Cerebellum (tissue), 4 donors: ENCODE measurements at places on chromosomes 11 and 22.

DNA sequence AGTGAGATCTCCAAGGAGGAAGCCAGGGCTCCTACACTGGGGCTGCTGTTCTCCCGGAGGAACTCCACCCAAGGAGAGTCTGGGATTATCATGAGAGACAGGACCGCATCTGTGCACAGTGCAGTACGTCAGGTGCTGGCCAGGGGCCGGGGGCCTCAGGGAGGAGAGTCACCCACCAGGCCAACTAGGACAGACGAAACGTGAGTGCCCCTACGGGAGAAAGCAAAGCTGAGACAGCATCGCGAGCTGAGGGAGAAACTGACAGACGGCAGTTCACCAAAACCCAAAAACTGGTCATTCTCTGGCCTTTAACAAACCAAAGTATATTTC, 273.4 kb downstream of the BRD1 start:
- DNase-seq: no peak

DNA sequence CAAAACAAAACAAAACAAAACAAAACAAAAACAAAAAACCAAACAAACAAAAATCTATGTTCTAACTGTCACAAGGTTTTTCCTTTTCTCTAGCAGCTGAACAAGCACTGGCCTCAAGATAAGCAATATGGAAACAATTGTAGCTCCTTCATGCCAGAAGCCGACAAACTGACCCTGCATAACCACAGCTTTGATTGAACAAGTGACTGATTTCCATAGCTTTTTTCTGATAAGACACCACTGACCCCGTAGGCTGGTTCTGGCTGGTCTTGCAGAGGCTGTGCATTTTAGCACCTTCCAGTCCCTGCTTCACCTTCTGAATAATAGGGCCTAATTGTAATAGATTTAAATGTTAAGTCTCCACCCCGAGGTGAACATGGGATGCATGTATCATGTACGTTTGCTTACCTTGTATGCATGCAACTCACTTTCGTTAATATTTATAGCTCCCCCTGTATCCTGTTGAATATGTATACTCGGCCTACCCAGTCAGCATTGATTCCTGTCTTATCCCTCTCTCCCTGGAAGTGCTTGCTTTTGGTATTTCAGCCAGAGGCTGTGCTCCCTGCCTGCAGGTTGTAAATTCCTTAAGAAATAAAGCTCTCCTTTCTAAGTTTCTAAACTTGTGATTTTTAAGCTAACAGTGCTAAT, 49.6 kb downstream of the CNTF start:
- no peak for DNase-seq

DNA sequence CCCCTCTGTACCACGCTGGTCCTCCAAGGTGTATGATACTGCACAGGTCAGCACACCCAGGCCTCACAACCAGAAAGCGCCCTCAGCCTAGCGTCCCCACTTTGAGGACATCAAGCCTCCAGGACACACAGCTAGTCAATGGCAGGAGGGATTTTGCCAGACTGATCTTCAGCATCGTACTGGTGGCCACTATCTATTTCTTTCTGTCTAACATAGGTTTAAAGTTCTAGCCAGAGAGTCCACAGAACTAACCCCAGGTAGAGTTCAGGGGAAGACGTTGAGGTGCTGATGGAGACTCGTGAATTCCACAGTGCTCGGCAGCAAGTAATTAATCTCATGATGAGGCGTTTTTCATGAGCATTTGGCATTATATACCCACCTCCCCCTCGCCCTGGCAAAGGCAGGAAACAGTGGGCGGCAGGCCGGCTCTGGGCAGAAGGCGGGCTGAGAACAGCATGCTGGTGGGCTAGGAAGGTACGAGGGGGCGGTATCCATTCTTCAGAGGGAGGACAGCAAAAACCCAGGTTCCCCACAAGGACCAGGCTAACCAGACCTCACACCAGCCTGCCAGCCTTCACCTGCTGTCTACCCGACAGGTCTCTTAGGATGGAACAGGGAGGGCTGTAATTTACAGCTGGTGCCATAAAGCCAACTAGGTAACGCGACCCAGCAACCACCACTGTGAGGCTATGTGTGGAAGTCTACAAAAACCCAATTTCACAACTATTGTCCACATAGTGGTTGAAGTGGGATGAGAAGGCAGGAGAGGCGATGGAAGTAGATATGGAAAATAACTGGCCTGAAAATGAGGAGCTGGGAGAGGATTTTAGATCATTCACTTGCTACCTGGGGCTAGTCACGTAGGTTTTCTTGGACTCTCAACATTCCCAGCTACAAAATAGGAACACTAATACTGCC, 18.5 kb downstream of the MYH9 start:
- no peak for DNase-seq

DNA sequence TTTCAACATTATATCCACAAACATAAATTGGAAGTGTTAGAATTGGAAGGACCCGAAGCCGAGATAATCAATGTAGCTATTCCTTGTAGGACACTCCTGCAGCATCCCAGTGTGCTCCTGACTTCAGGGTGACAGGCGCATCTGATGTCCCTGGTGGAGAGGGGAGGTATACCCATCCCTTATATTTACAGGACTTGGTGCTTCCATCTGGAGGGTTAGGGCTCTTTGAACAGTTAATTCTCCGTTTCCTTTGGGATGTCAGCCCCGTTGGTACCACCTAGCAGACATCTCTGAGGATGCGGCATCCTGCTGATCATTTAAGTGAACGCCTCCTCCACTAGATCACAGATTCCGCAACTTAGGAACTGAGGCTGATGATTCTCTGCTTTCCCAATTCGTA, 451.3 kb downstream of the OPCML start:
- no peak for DNase-seq

GRCh38 chr11:110000850-110001249, 92.3 kb upstream of the ZC3H12C start:
- DNase-seq: no peak

GRCh38 chr11:68973219-68973618, 7.6 kb downstream of the MRGPRD start:
- DNase-seq: no peak

DNA sequence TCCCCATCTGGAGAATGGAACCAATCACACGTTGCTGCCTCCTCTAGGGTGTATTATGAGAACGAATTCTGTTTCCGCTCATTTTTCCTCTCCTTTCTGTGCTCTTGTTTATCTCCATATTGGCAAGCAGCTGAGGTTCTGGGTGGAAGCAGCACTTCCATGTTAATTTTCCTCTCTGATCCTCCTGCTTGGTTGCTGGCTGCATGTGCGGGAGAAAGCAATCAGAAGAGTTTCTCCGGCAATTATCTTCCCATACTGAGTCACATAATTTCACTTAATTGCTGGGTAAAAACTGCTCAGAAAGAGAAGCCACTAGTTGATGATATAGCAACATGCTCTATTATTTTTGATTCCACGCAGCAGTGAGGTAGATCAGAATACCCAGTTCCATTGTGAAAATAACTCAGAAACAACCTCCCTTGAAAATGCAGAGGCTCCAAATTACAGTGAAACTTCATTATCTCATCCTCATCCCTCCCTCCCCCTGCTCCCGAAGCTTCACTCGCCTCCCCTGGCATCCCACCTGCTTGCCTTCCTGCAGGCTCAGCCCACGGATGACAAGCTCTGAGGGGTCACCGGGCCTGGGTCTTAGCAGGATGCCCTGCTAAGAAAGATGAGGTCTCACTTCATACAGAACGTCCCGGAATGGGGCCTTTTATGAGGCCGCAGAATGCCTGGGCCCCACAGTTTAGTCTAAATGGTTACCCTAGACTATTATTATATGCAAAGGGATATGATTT, 20.4 kb downstream of the FXYD6 start:
- no peak for DNase-seq

GRCh38 chr11:65856689-65857499, 1.1 kb downstream of the CFL1 start:
- peak; percentile 61 for DNase-seq

DNA sequence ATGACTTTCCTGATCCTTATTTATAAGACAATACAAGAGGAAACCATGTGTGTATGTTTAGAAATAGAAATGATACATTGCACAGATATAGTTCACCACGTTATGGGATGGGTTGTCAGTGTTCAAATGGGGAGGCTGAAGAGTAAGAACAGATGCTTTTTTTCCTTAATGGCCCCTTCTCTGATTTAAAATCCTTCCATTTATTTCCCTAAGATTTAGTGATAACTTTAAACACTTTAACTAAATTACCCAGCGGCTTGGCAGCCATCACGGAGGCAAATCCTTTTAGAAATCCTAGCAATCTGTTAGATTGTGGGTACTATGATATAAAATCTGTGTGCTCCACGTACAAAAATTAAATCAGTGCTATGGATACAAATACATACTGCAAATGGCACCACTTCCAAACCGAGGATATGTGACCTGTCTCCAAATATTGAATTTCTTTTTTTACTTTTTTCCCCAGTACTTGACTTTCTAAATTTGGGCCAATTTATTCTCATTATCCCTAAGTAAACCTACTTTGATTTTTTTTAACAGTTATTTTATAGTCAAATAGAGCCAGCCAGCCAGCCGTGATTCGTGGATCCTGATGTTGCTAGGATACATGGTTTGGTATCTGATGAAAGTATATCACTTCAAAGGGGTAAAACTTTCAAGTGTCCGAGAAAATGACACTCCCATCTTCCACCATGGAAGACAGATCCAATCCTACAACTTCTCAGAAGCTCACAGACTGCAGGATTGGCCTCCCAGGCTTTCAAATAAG, 46.1 kb downstream of the BDNF start:
- DNase-seq: no peak

GRCh38 chr22:44804327-44804726, 52.0 kb downstream of the ARHGAP8 start:
- DNase-seq: no peak

GRCh38 chr11:69151836-69152235, 3.9 kb upstream of the SMIM38 start:
- no peak for DNase-seq

GRCh38 chr11:59778122-59778521, 22.9 kb downstream of the STX3 start:
- DNase-seq: no peak

GRCh38 chr11:108636222-108636621, 28.6 kb upstream of the DDX10 start:
- DNase-seq: no peak

DNA sequence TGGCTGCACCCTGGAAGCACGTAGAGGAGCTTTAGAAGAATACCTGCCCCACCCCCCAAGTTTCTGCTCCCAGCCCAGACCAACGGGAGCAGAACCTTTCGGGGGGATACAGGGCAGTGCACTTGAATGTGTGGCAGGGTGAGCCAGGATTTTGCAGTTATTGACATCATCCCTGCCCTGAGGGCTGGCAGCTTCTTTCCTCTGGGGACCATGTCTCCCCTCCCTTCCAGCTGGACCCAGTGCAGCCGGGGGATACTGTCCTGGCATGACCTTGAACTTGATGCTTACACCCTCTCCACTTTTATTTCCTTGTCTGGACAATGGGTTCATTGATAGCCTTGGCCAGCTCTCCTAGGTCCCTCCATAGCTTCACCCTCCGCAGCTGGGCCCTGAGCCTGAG, 4.1 kb upstream of the CABP7 start:
- DNase-seq: no peak

GRCh38 chr11:65919573-65920371, 546 bp downstream of the DRAP1 start:
- DNase-seq: no peak

DNA sequence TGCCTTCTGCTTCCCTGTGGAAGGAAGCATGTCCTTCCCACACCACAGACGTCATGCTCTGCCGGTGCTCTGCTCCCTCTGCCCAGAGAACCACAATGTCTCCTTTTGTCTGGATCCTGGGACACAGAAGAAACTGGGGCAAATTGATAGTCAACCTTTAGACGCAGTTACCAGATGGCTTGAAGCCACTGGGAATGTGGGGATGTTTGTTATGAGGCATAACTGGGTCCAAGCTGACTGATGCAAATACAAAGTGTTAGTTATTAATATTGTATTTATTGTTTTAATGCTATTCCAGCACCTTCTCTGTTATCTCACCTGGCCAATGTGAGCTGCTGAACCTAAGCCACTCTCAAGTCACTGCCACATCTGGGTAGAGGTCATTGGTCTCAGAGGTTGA, 322.2 kb downstream of the SHANK2 start:
- no peak for DNase-seq

DNA sequence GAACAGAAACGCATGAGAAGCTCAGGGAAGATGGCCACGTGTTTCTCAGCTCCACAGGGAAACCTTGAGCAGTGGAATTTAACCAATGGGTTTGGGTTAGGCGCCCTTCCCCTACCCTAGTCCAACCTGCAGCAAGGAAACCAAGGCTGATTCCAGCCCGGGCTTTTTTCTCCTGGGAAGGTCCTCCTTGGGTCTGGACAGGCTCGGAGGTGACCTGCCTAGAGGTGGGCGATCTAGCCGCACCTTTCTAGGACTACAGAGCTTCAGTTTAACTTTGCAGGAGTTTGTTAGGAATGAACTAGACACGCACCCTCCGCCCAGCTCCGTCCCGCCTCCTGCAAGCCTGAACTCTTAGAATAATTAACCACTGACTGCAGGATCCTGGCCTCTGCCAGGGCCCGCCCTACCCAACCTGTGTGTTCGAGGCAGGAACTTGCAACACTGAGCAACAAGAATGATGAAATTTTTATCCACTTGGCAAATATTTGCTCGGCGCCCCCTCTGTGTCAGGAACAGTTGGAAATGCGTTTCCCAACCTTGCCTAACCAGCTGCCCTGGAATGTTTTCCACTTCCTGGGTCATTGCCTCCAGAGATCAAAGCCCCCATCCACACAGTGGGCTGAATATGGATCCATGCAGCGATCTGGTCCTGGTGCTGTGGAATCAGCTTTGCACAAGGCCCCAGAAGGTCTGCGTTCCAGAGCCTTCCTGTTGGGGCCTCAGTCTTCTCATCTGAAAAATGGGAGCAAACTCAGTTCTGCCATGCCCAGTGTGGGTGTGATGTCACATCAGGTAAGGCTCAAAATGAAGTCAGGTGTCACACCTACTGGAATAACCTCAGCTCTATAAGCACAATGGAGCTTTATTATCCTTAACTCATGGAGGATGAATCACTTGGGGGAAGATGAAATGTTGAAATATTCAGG, 13.3 kb downstream of the MPST start:
- no peak for DNase-seq

- peak; percentile 62 for DNase-seq
Observed at GRCh38 chr11:702462-703461, 3.3 kb upstream of the EPS8L2 start.

GRCh38 chr11:78954261-78954660, 379.6 kb upstream of the NARS2 start:
- no peak for DNase-seq

DNA sequence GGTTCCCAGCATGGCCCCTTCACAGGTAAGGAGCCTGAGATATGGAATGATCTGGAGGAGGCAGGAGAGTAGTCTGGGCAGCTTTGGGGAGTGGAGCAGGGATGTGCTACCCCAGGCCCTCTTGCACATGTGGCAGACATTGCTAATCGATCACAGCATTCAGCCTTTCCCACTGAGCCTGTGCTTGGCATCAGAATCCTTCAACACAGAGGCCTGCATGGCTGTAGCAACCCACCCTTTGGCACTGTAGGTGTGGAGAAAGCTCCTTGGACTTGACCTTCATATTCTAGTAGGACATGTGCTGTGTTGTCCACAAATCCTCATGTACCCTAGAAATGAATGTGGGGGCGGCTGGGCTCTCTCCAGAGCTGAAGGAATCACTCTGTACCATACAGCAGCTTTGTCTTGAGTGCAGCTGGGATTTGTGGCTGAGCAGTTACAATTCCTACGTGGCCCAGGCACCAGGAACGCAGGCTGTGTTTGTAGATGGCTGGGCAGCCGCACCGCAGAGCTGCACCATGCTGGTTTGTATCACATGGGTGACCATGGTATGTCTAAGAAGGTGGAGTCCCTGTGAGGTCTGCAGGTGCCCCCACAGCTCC, 21.8 kb upstream of the PPP6R3 start:
- no peak for DNase-seq
